Stimulated activated CD4-positive, alpha-beta T cell treated with anti-CD3 and anti-CD28 coated beads, Interleukin-1b, Interleukin-23, amount 100 ng/mL, for 48 hours (primary cell): ENCODE measurements at places on chromosomes 16 and 17.
A peak's percentile ranks its signal among the peaks of the same experiment; 100 is the strongest.

GRCh38 chr17:42675965-42676423 lies 800 bp downstream of the PLEKHH3 start:
- DNase-seq: no peak

DNA sequence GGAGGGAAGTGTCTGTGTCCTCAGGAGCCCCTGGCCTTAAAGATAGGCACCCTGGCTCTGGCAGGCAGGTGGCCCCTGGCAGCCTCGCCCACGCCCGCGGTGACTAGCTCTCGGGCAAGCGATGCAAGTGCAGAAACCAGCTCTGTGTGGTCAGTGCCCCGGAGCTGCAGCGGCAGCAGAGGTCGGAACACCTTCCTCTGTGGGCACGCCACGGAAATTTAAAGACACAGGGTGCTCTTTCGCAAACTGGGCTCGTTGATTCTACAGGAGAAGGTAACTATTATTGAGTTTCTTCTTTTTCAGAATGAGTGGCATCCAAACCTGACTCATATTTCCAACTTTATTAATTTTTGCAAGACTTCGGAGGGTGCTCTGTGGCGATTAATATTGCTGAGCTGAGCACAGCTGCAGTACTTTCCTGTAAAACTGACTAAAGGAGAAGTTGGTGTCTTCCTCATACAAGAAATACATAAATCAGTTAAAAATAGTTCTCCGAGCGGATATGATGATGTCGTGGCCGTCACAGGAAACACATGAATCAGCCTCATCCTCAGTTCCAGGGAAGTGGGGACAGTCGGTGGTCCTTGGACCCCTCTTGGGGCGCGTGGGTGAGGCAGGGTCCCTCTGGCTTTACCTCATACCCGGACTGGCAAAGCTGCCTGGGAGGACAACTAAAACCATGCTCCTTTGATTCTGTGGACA lies 120.2 kb downstream of the METRNL start:
- DNase-seq: peak; percentile 80

GRCh38 chr17:38320482-38320881 lies 23.3 kb downstream of the GPR179 start:
- DNase-seq: no peak

- DNase-seq: peak; percentile 11
Measured at GRCh38 chr17:73340093-73340596, 28.3 kb upstream of the CDC42EP4 start.

DNA sequence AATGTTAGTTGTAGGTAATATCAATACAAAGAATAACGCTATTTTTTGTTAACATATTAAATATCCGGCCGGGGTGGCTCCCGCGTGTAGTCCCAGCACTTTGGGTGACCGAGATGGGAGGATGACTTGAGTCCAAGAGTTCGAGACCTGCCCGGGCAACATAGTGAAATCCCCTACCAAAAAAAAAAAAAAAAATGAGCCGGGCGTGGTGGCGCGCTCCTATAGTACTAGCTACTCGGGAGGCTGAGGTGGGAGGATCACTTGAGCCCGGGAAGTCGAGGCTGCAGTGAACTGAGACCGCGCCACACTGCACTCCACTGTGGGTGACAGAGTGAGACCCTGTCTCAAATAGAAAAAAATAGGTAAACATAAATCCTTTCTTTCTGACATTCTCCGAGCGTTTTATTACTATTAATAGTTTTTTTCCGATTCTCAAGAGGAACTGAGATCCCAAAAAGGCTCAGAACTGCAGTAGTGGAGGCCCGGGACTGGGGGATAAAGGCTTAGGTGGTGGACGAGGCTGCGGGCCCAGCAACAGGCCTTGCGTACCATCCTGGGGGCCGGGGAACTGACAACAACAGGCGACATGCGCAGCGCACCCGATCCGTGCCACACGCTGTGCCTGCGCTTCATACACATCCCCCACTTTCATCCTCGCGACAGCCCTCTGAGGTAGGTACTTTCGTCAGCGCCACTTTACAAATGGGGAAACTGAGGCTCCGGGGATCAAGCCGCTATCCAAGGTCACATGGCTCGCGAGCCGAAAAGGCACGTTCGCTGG lies 919 bp downstream of the N4BP1 start:
- DNase-seq: peak; percentile 37

DNA sequence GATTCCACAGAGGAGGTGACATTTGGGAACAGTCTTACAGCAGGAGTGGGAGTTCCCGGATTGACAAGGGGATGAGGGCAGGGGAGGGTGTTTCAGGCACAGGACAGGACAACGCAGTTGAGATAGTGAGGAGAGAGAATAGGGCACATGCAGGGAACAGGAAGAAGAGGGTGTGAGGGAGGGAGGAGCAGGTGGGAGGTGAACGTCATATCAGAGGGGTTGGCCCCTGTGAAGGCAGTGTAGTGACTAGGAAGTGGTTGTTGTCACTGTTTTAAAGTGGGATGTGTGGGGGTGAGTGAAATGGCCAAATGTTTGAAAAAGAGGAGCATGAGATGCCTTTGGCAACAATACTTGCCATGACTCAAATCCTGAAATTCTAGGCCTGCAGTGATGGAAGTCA lies 12.2 kb downstream of the PRKCB start:
- DNase-seq: peak; percentile 52

DNA sequence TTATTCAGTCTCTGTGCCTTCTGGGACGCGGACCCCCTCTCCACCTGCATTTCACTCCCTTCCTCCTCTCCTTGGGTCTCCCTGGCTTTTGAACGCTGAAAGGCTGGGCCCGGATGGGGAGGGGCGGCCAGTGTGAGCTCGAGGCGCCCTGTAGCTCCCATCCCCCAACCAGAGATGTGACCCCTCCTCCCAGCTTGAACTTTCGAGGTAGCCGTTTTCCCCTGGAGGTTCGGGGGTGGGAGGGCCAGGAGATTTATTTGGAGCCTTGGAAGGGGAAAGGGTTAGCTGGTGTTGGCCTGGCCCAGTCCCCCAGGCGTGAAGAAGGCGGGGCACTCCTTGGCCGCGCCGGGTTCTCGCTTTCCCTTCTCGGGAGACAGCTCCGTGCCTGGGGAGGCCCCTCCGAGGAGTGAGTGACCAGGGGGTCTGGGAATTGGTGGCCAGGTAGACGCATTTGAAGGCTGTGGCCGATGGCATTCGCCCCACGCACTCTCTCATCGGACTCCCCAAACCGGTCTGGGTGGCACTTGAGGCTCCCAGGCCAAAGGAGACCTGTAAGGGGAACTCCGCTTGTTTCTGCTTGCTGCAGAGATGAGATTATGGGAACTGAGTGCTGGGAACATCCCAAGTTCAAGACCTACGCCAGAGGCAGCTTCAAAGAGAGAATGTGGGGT lies 942 bp downstream of the LDAF1 start:
- DNase-seq: no peak

- DNase-seq: no peak
Measured at GRCh38 chr17:32970281-32970680, 21.4 kb upstream of the SPACA3 start.

- DNase-seq: no peak
Measured at GRCh38 chr16:22262460-22262859, 34.7 kb upstream of the POLR3E start.

GRCh38 chr16:81650982-81651562 lies 128.0 kb upstream of the PLCG2 start:
- DNase-seq: no peak

DNA sequence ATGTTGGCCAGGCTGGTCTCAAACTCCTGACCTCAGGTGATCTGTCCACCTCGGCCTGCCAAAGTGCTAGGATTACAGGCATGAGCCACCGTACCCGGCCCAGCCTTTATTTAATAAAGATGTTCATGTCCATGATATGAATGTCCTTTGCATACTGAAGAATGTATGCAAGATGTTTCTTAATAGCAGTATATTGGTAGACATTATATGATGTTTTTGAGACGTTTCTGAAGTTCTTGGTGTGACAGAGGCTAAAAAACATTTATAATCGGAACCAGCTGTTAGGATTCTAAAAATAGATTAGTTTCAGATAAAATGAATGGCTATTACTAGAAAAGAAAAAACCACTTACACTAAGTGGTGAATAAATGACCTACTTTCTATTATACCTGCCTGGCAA lies 11.8 kb downstream of the PDZD9 start:
- DNase-seq: no peak
